ENCODE measurements at places on chromosomes 7 and 10.

DNA sequence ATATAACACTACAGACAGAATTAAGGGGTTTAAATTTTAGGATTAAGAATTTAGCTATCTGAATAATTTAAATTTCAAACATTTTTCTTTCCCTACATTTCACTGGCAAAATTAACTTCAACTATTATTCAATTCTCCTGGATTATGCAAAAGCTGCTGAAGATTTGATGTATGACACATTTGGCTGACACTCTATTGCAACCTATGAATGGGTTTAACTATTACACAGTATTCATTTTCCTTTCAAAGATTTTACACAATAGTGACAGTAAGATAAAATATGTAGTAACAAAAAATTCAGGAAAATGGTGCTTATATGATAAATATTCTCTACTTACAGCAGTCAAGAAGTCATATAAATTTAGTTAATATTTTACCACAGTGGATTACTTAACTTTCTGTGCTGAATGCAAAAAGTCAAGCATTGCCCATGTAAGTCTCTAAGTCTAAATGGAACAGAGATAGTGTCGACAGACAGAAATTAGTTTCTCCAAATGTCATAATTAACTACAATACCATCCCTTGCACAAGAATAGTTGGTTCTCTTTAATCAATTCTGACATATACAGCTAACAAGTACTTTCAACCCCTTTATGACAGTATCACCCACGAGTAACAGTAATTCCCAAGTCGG is 194.1 kb upstream of the FRMD4A start:
- no peak for ATAC-seq

DNA sequence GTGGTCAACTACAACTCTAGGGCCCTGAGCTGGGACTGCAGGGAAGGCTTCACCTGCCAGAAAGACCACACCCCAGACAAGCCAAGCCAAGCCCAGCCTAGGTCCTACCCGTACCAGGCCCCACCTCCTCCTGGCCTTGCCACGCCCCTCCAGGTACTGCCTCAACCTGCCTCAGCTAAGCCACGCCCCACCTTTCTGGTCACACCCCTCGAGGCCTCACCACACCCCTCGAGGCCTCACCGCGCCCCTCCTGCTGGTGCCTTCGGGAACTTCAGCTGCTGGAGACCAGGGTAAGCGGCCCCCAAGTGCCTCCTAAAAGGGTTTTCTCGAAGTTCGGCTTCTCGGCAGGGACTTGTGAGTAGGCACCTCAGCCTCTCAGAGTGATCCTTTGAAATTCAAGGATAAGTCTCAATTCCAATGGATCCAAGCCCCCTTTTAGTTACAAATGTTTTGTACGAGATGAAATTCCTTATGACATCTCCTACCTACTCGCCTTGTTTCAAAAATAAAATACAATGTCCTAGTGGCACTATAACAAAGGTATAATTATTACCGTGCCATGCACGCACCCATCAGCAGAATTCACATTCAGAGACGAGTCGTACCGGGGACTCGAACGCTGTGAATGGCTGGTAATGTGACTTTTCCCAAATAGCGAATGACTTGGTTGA is 171.2 kb downstream of the ARHGAP21 start:
- ATAC-seq, result no peak

DNA sequence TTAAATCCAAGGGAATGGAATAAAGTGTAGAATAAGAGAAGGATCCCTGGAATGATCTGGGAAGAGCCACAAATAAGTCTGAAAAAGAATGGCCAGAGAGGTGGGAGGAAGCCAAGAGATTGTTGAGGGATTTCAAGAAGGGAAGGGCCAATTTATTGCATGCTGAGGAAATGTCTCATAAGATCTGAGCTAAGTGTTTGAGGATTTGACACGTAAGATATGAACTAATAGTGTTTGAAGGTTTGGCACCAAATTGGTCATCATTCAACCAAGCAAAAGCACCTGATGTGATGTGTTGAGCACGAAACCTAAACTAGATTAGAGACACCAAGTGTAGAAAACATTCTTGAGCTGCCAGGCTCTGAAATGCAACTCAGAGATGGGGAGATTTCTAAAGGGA is 97.9 kb downstream of the TSPAN12 start:
- no peak for ATAC-seq

DNA sequence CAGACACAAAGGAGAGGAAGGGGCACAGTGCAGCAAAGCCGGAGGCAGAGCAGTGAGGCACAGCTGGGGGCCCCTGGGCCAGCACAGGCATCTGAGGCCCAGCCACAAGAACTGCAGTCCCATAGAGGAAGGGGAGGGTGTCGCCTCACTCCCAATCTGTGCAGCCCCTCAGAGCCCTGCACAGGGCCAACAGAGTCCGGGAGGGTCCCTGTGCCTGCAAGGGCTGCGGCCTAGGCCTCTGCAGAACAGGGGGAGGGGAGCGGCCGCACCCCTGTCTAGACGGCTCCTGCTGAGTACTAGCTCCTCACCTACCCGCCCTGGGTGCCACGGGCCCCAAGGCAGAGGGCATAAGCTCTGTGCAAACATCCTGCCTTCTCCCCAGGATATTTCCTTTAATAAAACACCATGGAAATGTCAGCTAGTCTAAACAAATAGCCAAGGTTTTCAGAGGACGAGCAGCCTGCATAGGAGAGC is 32.4 kb upstream of the RET start:
- ATAC-seq, result no peak

DNA sequence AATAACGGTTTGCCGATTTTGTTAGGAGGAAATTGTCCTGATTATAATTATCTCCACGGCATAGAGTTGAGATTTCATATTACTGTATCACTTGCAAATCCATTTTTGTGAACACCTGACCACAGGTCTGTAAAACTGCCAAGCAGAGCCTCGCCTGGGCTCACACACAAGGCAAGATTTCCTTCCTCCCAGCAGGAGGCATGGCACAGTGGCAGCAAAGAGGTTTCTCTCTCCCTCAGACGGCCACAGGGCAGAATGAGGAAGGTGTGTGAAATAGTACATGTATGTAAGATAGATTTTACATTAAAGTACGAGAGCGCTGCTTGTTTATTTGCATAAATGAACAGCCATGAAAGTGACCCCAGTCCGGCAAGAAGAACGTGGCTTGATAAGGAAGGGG is 130.1 kb downstream of the CELF2 start:
- peak; percentile 64 for ATAC-seq

DNA sequence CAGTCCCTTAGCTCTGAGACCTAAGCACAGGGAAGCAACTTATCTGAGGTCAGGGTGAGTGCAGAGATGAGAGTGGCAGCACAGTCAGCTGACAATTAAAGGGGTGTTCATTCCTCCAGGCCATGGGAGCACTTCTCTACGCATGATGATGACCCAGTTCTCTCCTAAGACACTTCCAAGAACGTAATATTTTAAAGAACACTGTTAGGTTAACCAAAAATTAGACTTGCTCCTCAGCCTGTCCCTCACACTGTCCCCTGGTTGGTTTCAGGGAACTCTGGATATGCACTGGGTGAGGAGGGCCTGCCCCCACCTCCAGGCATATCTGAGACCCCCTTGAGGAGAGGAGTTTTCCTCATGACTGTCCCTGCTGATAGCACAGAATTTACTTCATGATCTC is 767.5 kb downstream of the GRID1 start:
- ATAC-seq, result no peak

Measured in stimulated activated memory B cell treated with anti-CD40 and anti-IgM and Interleukin-4, amounts not matched to agents 10 μg/mL and 1 μg/mL and 100 μg/mL, for 72 hours (primary cell).